Right cardiac atrium (tissue), 5 donors: ENCODE measurements at places on chromosomes 4 and X. TPM values are rescaled to one million over a fixed set of nuclear protein-coding genes. Genes with fewer than 3 reads are reported as not detected.

DNA sequence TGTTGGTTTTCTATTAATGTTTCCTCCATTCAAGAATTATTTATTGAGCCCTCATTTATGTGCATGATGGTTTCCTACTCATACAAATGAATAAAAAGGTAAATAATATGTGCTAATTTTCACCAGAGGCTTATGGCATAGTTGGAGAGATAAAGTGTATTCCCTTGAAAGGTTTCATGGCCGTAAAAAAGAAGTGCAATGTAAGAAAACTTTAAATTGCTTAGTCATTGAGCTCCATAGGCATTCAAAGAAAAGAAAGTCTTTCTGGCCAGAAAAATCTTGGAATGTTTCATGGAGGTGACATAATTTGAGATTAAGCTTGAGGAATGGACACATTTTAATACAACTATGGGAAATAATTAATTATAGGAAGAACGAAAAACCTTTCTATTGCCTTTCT is 8.7 kb downstream of the KLHL4 start:
- DNase-seq = no peak

GRCh38 chr4:144295286-144295995 is 154.9 kb upstream of the GYPA start:
- DNase-seq = no peak

GRCh38 chr4:46329118-46329976 is 60.6 kb downstream of the GABRA2 start:
- no peak for DNase-seq

GRCh38 chr4:8355864-8356565 is 84.5 kb downstream of the ACOX3 start:
- no peak for DNase-seq

- DNase-seq = no peak
Observed at GRCh38 chrX:5907207-5907606, 321.5 kb downstream of the NLGN4X start.

- no peak for DNase-seq
Observed at GRCh38 chrX:152896450-152896849, 1.4 kb upstream of the ZNF185 start.

GRCh38 chr4:20538905-20539304 is 161.4 kb upstream of the PACRGL start:
- DNase-seq = no peak

DNA sequence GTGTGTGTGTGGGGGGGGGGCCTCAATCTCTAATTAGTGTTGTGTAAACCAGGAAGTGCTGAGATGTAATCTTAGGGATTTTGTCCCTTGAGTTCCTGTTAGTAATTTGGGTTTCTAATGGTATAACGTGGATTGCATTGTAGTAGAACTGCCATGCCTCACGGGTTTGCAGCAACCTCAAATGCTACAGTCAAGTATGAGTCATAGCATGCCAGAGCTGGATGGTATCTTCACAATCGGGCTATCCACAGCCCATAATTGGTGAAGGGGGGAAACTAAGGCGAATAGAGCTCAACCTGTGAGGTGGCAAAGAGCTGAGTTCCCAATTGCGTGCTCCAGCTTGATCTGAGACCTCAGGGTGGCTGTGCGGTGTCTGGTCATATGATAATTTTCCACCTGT is 2.2 kb upstream of the FMR1NB start:
- no peak for DNase-seq

- no peak for DNase-seq
Observed at GRCh38 chr4:8040607-8041006, 100.9 kb upstream of the AFAP1 start.

DNA sequence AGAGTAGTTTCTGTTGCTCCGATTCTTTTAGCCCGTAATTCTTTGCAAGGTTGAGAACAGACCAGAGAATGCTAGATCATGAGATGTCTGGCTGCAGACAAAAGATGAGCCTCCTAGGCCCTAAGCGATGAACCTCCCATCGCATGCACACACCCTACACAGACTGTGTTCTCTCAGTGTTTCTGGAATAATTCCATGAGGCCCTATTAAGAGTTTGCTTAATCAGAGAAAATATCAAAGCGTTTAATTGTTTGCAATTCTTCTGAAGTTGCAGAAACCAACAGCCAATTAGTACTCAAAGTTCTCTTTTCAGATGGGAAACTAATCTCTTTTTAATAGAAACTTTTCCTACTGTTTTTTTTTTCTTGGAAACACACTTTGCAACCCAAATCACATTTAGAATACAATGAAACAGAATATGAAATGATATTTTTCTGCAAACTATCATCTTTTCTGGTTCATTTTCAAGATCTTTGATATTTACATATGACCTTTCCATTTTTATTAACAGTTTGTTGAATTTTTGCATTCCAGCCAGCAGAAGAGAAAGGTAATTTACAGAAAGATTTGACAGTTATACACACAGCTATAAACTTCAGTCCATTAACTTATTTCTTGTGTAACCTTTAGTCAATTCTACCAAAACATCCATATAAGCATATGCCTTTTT is 1525.6 kb downstream of the ARAP2 start:
- no peak for DNase-seq

DNA sequence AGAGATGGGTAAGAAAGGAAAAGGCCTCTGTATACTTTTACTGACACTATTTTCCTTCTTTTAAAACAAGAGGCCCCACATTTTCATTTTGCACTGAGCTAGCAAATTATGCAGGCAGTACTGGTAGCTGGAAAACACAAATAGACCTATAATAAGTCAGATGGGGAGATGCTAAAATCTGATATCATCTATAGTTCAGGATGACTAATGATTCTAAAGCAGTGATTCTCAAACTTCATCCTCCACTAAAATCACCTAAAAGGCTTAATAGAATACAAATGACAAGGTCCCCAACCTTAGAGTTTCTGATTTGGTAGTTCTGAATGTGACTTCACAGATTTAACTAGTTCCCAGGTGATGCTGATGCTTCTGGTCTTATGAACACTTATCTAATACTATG is 247.3 kb upstream of the DIPK2B start:
- DNase-seq = no peak

- no peak for DNase-seq
Observed at GRCh38 chrX:55758033-55758432, 40.5 kb downstream of the RRAGB start.

GRCh38 chrX:64352081-64352480 is 43.2 kb downstream of the MTMR8 start:
- DNase-seq = no peak

- DNase-seq = no peak
Observed at GRCh38 chrX:144791298-144791697, 456.0 kb upstream of the SPANXN1 start.

- no peak for DNase-seq
Observed at GRCh38 chrX:95290455-95290854, 1394.2 kb upstream of the DIAPH2 start.

DNA sequence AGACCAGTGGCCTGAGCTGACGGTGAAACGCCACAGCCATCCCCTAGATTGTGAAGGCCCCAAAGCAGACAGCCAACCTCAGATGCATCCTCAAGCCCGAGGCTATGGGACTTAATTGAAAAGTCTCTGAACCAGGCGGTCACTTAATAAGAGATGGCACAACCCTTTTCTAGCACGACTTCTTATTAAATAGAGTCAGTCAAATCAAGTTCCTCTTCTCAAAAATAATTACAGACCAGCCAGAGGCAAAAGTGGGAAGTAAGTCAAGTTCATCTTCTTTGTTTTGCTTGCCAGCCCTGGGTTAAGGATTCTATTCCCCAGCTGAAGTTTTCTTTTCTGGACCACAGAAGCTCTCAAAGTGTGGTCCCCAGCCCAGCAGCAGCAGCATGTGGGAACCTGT is 9.7 kb upstream of the SH3KBP1 start:
- DNase-seq = no peak

- no peak for DNase-seq
Observed at GRCh38 chr4:6257247-6258025, 12.2 kb upstream of the WFS1 start.

DNA sequence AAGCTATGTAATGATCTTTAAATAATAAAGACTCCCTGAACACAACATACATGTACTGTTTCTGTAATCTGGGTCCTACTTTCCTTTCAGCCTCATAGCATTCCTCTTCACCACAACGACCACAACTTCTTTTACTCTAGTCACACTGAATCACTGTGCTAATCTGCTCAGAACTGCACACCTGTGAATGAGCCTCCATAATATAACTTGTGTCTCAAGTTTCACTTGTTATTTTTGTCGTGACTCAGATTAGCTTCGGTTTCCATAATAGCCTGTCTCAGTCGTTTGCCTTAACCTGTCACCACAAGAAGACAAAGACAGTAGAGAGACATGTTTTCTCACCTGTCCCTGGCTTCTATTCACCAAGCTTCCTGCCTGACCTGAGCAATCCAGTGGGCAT is 61.8 kb downstream of the MAGED1 start:
- no peak for DNase-seq

DNA sequence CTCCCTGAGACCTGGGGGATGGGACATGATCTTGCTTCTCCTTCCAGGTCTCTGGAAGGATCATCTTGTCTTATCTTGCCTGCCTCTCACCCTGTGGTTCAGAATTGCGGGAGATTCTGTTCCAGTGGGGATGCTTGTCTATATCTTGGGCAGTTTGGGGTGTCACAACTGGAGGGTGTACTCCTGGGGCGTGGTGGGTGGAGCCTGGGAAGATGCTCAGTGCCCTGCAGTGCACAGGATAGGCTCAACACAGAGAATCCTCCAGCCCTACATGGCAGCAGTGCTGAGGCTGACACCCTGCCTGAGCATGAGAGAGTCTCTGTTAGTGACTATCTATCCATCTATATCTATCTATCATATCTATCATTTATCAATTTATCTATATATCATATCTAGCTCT is 7.7 kb downstream of the P2RY8 start:
- no peak for DNase-seq

DNA sequence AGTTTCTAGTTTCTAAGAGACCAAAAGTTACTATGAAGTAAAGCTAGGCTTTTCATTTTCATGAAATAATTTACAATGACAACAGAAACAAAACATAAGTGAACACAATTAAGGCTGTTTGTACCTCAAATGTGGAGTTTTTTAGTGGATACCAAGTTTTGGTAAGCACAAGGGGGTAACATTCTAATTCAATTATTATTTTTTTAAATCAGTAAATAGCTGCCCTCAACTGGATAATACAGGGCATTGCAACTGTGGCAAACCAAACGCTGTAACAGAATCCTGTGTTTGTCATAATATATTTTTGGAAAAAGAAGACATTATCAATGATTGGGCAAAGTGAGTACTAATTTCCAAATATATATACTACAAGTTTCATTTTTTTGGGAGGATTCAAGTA is 150.3 kb downstream of the FBXW7 start:
- no peak for DNase-seq

DNA sequence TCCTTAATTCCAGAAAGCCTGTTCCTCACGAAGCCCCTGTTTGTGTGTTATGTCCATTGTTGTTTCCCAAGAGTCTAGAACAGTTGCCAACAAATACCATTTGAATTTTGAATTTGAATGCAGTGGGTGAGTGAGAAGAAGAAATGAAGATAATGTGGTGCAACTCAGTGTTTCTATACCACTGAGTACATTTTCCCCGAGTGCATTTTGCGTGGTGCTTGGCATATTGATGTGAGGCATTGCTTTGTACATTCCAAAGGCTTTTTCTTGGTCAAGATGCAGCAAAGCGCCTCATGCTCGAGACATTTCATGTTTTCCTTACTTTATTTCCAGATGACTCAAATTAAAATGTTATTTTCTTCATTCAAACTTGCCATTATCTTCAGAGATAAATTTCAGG is 253.1 kb upstream of the RPS6KA3 start:
- no peak for DNase-seq

GRCh38 chr4:38681281-38681991 is 17.4 kb downstream of the KLF3 start:
- DNase-seq = no peak

GRCh38 chrX:107773206-107773605 is 2.4 kb downstream of the TSC22D3 start:
- no peak for DNase-seq

GRCh38 chr4:138982754-138983153 is 32.8 kb upstream of the NOCT start:
- DNase-seq = no peak

DNA sequence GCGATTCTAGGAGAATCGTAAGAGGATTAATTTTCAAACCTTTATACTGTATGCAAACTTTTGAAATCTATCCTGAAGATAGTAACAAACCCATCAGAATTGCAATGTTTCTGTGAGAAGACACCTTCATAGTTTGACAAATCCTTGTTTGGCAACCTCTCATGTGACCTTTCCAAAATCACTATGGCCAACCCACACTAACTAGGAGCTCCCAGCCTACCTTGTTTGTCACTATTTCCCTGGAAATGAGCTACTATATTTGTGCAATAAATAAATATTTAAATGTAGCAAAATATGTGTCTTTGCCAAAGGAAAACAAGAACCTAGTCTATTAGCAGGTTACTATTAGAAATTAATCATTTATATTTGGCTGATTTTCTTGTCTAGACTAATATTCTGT is 173.7 kb downstream of the PPP1R2C start:
- DNase-seq = no peak

GRCh38 chr4:76758290-76758882 is 139.6 kb downstream of the SOWAHB start:
- no peak for DNase-seq

DNA sequence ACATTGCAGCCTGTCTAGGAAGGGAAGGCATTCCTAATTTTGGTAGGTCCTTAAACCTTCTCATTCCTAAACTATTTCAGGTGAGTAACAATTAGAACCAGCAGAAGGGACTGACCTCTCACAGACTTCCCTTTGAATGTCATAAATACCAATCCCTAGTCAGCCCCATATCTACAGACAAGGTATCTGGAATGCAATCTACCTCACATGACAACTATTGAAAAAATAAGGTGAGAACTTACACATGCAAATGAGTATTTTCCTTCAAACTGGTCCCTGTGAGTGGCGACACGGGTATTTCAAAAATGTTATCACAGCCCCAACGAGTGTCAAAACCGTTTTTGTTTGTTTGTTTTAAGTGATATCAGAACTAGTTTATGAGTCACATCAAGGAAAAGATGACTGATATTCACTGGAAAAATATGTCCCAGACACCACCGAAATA is 102.4 kb upstream of the VCX2 start:
- DNase-seq = no peak

GRCh38 chr4:86778175-86778574 is 71.0 kb downstream of the SLC10A6 start:
- no peak for DNase-seq

The MAMLD1 gene
- total RNA-seq = 3.1 TPM

The ADH1B gene
- total RNA-seq = 197 TPM

The TCEAL7 gene
- total RNA-seq = 9.3 TPM

The MAGEA2 gene
- total RNA-seq = not detected

The DIPK2B gene
- total RNA-seq = 9.4 TPM

The RPS6KA6 gene
- 2.6 TPM for total RNA-seq

The TMSB15A gene
- 0.71 TPM for total RNA-seq

The PNCK gene
- 12.0 TPM for total RNA-seq

The CDKL2 gene
- 0.64 TPM for total RNA-seq

The CSAG1 gene
- total RNA-seq = not detected

The MAPK10 gene
- total RNA-seq = 12.9 TPM

The SYP gene
- total RNA-seq = 2.1 TPM

The FRMD7 gene
- total RNA-seq = not detected

The SYTL5 gene
- 0.39 TPM for total RNA-seq

The UBA6 gene
- total RNA-seq = 19.0 TPM

The RASGEF1B gene
- 9.2 TPM for total RNA-seq

The TCEAL6 gene
- total RNA-seq = not detected
